ENCODE measurements at places on chromosomes 3 and 15. TPM values are rescaled to one million over a fixed set of nuclear protein-coding genes. Genes with fewer than 3 reads are reported as not detected.

DNA sequence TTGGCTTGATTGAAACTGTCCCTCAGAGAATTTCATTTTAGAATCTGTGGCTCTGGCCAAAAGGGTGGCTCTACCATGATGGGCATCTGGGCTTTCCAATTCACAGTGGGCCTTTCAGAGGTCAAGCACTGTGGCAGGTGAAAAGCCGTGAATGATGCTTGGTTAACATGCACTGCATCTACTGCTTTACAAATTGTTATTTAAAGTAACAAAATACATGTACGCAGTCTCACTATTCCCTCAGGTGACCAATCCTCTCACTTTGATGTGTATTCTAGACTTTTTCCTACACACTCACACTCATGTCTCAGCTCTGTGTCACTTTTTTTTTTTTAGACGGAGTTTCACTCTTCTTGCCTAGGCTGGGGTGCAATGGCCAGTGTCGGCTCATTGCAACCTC is 70.5 kb downstream of the MGLL start:
- DNase-seq: no peak

- DNase-seq: no peak
Observed at GRCh38 chr3:193826159-193826795, 233.3 kb downstream of the OPA1 start.

GRCh38 chr3:45890405-45890804 is 4.1 kb downstream of the CCR9 start:
- DNase-seq: peak; percentile 21

DNA sequence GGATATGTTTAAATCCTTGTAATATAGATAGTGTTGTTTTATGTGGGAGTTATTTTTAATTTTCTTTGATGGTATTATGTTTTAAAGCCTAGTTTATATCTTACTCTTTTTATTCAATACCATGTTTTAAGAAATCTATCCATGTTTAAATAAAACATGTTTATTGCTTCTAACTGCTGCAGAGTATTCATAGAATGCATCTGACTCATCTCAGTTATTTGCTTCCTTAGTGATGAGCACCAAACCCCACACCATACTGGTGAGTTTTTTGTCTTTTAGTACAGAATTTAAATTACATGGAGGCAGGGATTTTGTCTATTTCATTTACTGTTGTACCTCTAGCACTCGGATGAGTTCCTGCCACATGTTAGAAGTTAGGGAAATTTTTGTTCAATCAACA is 209.2 kb downstream of the NSUN3 start:
- DNase-seq: no peak

DNA sequence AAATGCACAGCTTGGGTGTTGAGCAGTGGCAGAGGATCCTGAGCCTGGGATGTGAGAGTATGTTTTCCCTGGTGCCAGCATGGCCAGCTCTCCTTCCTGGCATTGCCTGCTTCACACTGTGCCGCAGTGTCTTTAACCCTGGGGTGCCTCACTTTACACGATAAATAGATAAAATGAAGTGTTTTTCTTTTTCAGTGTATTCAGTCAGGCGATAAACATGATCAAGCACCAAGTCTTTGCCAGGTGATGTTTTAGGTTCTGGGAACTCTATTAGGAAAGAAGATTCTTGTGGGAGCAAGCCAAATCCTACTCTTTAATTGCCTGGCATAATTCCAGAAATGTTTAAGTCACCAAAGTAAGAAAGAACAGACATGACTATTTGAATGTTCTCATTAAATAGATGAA is 14.0 kb downstream of the ABHD6 start:
- DNase-seq: no peak

- DNase-seq: no peak
Observed at GRCh38 chr15:57795261-57795660, 88.7 kb downstream of the POLR2M start.

GRCh38 chr3:100682056-100682853 is 27.0 kb upstream of the TFG start:
- no peak for DNase-seq

GRCh38 chr15:62637950-62638619 is 404.5 kb upstream of the TPM1 start:
- no peak for DNase-seq

DNA sequence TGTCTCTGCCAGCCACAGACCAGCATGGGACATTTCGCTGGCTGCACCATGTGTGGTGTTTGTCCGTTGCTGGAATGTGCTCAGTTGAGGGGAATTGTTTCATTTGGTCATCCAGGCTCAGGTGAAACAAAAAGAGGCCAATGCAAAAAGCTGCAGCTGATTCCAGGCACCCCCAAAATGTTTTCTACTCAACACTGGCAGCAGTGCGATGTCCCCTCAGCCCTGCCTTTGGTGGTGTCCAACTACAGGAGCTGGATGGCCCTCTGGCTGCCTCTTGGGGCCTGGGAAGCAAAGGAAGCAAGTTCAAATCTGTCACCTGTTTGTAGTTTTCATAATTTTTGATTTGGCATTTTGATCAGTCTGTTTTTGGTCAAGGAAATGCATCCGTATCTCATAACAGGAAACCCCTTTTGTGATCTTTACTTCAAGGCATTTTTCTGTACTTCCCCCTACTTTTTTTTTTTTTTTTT is 141.8 kb downstream of the EEFSEC start:
- DNase-seq: no peak

The THBS1 gene
- 184 TPM for polyA plus RNA-seq

The HRH1 gene
- polyA plus RNA-seq: 2.0 TPM

The CYP1A2 gene
- polyA plus RNA-seq: 0.18 TPM

The ITIH3 gene
- polyA plus RNA-seq: 5.7 TPM

The TM6SF1 gene
- 3.2 TPM for polyA plus RNA-seq

The RLBP1 gene
- not detected for polyA plus RNA-seq

The HRG gene
- polyA plus RNA-seq: 2.0 TPM

The CD96 gene
- polyA plus RNA-seq: 2.0 TPM

The CP gene
- polyA plus RNA-seq: 0.70 TPM

The AMIGO3 gene
- 2.6 TPM for polyA plus RNA-seq
